Naive thymus-derived CD4-positive, alpha-beta T cell (primary cell): ENCODE measurements at places on chromosomes 12 and 14. TPM values are rescaled to one million over a fixed set of nuclear protein-coding genes. Genes with fewer than 3 reads are reported as not detected.

Gene RNASE3
- total RNA-seq: not detected in 2 replicates

GRCh38 chr14:96100161-96101064, 61.3 kb downstream of the C14orf132 start:
- peak; percentile 63 for DNase-seq

- peak; percentile 79 for DNase-seq
These were observed 631 bp downstream of the RESF1 start for GRCh38 chr12:31959701-31960391.

DNA sequence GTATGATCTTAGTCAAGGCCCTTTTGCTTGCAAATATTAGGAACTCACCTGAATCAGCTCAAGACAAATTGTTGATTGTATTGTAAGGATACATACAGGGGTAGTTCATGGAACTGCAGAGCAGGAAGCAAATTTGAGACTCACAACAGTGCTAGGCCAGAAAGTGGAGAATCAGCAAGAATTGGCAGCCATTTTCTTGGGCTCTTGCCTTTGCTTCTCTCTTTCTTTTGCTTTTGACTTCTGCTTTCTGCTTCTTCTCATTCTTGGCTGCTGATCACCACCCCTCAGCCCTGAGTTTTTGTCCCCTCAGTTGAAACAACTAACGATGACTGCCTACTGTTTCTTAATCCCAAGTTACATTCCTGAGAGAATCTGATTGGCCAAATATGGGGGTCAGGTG, 34.8 kb downstream of the KCNK13 start:
- no peak for DNase-seq

- no peak for DNase-seq
These were observed 1004.2 kb downstream of the TMEM121 start for GRCh38 chr14:106530423-106531107.

Gene CD4
- total RNA-seq: 164 TPM

Gene ZNF891
- total RNA-seq: 2.4 and 2.6 TPM in 2 replicates

- DNase-seq: no peak
These were observed 6.7 kb downstream of the GPR135 start for GRCh38 chr14:59458486-59458885.

DNA sequence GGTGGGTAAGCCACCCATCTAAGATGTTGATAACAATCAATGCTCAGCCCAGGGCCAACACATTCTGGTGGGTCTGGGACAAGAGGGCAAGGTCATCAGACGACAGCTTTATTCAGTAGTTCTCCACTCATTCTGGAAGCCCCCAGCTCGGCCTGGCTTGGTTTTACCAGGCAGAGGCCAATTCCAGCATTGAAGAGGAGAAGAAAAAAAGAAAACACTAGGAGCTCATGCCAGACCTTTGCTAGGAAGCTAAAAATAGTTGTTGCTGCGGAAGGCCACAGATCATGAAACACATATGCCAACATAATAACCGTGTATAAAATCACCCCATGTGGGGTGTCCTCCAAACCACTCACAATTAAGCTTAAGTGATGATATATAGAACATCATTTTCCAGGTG, 44.4 kb downstream of the CCDC60 start:
- DNase-seq: no peak

DNA sequence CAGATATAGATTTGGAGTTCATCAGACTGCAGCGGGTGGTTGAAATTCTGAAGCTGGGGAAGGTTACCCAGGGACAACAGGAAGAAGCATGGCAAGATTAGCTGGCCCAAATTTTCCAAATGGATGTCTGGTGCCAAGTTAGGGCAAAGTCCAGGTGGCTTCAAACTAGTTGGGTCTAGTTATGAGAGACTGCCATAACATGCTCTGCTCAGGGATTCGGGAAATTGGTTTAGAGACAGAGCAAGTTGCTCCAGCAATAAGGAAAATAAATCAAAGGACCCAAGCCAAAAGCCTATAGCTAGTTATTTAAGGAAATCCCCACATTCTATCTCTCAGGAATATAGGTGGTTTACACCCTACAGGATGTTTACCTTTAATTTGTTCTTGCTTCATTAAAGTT, 125.7 kb upstream of the BTG1 start:
- DNase-seq: no peak

DNA sequence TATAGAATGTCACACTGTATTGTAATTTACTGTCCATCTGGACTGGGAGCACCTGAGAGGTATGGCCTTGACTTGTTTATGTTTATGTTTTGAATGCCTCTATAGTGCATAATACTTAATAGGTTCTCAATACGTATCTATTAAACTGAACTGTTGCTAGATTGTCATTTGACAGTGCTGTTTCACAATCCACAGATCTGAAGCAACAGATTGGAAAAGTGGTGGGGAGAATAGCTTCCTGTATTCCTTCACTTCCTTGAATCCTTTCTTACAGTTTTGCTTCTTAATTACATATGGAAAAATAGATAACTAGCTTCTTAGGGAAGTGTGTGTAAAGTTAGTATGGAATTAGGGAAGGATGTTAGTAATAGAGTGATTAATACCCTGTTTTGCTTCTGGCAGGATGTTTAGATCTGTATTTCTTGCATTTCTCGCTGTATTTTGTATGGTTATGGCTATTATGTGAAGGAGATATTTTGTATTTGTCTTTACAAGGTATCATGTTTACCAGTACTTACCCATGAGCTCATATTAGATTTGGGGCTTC, 4.5 kb downstream of the CNOT2 start:
- no peak for DNase-seq

DNA sequence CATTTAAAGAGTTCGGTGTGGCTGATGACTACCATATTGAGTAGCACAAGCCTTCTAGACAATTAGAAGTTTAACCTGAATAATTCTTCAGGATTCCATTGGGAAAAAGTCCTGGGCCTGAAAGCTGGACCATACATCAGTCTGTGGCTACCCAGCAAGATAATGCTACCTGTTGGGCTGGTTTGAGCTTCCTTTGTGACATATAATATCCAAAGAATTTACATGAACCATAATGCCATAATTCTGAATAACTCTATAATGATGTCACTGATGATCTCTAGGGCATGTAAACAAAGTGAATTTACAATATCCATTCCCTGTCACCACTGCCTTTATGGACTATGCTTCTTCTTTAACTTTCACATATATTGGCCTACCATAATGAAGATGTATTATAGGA, 3.8 kb upstream of the YBX3 start:
- DNase-seq: no peak

DNA sequence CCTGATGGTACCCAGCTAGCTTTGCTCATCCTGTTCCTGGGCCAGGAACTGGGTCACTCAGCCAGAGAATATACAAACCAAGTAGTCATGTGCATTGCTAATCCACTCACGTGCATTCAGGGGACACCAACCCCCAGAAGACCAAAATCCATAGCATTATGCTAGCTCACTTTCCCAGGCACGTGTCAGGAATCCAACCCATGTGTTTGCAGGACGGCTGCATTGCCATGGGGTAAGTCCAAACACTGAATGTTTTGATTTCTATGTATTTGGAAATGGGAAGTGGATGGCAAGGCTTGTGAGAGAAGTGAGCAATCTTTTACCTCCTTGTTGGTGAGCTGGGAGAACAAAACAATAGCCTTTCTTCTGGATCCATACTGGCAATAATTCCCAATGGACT, 87.1 kb upstream of the FOXN3 start:
- no peak for DNase-seq

Gene SOAT2
- 0.56 TPM for total RNA-seq

DNA sequence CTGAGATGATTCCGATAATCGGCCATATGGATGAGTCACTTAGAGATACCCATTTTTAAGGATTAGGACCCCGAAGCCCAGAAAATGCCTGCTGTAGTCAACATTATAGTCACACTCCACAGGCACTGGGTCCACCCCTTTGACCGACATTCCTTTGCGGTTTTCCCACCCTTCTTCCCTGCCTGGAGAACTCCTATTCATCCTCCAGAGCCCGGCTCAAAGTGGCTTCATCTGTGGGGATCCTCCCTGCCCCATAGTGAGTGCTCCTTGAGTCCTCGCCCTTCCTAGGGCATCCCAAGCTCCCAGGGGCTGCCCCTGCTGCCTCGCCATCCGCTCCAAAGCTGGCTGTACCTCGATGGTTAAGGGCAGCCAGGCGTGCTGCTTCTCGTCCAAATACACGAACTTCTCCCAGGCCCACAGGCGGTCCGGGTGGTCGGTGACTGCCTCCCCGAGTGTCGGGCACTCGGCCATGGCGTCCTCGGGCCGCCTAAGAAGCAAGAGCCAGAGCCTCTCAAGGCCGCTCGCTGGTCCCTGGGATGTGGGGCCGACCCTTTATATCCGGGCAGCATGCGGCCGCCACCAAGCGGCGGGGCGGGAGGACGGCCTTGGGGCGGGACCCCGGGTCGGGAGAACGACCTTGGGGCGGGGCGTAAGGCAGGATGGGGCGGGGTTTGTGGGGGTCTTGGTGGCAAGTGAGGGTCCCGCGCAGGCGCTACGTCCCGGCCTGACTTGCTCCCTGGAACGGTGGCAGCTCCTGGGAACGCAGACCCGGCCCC, at the start of gene TCL1A:
Gene TCL1A, minus strand, starts transcription at position 530 of the 776 bp plus-strand sequence. Its CDS starts 59 bp downstream, at position 471.
- DNase-seq: no peak

GRCh38 chr12:65171870-65172269, 2.5 kb downstream of the LEMD3 start:
- no peak for DNase-seq

Gene NEUROD4
- total RNA-seq: not detected

GRCh38 chr14:91300957-91301356, 56.5 kb upstream of the GPR68 start:
- DNase-seq: no peak

Gene TMBIM6
- 372 TPM for total RNA-seq

DNA sequence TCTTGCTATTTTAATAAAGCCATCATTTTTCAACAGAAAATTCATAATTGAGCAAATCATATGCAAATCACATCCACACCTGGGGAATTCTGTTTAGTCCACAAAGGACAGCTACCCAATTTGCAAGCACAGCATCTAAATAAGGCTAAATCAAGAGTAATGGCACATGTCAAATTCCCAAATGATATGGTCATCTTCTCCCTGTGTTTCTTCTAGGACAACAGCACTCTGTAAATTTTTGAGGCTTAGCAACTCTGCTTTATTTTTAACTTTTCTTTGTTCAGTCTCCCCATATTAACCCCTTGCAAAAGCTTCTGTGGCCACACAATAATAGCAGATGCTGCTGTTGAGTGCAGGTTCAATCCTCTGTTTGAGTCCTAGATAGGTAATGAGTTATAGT, 155.6 kb upstream of the DAAM1 start:
- no peak for DNase-seq

Gene CBX5
- total RNA-seq: 77.2 TPM

Gene CLEC9A
- not detected for total RNA-seq

Gene PRIMA1
- not detected for total RNA-seq

- DNase-seq: no peak
These were observed 23.2 kb downstream of the PRKCH start for GRCh38 chr14:61344437-61345150.

- no peak for DNase-seq
These were observed 15.7 kb downstream of the OSBPL8 start for GRCh38 chr12:76543813-76544347.
